ENCODE measurements at places on chromosomes 16 and 17.

DNA sequence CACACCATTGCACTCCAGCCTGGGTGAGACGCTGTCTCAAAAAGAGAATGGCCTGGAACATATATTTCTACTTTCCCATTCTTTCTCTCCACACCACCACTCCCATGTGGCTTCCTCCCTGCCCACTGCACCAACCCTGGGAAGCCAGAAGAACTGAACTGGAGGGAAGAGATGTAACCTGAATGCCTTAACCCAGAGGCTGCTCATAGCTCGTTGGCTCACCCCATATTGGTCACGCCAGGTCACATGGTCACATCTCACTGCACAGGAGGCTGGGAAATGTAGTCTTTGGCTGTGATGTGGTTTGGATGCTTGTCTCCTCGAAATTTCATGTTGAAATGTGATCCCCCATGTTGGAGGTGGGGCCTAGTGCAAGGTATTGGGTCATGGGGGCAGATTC is 5.9 kb upstream of the DNAH17 start:
- no peak for DNase-seq

- no peak for DNase-seq
These were observed 17.0 kb upstream of the THAP11 start for GRCh38 chr16:67825119-67825518.

DNA sequence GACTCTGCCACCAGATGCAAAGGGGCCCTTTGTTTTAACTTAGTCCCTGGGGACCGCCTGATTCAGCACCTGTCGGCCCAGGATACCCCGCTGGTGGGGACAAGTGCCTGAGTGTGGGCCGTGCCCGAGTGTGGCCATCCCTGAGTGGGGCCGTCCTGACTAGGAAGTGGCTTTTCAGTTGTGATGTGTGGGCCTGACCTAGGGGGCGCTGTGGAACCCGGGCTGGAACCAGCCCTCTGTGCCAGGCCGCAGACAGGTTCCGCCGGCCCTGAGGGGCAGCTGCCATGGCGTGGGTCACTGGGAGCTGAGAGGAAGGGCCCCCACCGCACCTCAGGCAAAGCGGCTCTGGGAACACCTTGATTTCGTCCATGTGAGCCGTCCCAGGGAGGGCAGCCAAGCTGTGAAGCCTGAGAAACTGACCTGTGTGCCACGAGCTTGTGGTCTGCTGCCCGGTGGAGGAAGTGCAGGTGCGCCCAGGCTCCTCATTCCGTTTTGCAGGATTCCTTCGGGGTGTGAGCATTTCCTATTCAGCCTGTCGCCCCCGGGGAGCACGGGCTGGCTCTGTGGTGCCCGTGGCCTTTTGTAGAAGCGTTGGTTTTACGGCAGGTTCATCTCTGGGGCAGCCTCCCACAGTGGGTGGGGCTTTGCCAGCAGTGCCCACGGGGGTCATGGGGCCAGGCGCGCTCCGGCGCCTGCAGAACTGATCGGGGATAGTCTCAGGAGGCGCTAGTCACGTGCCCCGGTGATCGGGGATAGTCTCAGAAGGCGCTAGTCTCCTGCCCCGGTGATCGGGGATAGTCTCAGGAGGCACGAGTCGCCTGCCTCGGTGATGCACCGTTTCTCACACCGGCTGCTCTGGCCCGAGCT is 5.3 kb downstream of the RPL13 start:
- peak; percentile 35 for DNase-seq

GRCh38 chr17:77510133-77510796 is 369.5 kb downstream of the SEC14L1 start:
- DNase-seq: no peak

- no peak for DNase-seq
These were observed 12.4 kb downstream of the CCDC47 start for GRCh38 chr17:63760771-63761539.

GRCh38 chr17:1571341-1571704 is 8.7 kb upstream of the PITPNA start:
- no peak for DNase-seq

GRCh38 chr17:8222380-8222629 is 11.9 kb upstream of the AURKB start:
- no peak for DNase-seq

DNA sequence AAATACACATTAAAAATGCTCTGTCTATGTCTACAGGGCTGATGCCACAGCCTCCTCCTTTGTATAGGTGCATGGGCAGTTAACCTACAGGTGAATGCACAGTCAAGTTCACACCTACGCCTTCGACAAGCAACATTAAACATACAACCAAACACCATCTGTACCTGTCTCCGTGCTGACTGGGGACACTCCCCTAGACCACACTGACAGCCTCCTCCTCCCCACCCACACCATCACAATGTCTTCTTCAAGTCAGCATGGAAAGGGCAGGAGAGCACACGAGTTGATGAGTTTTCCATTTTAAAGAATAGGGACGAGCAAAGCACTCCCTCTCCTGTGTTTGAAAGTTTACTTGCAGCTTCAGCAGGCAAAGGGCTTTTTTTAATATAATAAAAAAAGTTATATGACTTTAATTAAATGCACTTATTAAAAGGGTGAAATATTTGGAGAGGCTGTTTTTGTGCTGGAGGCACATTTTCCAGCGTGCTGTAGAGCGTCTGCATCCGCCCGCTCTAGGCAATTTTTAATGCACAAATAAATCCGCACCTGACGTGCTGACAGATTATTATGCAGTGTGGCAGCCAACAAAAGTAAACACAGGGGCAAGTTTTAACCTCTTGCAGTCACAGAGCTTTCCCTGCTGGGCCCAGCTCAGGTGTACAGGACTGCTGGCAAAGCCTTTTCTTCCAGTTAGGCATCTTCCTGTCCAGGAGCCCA is 367.9 kb downstream of the SOX9 start:
- no peak for DNase-seq

GRCh38 chr17:76671123-76671911 is 27.8 kb upstream of the ST6GALNAC1 start:
- DNase-seq: peak; percentile 99

- no peak for DNase-seq
These were observed 338.7 kb downstream of the GRIN2A start for GRCh38 chr16:9843424-9844018.

DNA sequence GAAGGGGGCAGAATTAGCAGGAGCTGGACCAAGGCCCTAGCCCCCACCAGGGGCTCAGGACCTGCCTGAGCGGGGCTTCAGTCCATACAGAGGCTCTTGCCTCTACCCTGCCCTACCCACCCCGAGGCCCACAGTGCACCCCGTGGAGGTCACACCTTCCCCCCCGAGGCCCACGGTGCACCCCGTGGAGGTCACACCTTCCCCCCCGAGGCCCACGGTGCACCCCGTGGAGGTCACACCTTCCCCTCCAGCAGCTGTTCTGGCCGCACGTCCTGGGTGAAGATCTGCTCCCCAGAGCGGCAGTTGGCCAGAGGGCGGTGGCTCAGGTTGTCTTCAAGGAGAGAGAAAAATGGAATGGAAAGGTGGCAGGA is 11.4 kb downstream of the CASKIN2 start:
- no peak for DNase-seq

DNA sequence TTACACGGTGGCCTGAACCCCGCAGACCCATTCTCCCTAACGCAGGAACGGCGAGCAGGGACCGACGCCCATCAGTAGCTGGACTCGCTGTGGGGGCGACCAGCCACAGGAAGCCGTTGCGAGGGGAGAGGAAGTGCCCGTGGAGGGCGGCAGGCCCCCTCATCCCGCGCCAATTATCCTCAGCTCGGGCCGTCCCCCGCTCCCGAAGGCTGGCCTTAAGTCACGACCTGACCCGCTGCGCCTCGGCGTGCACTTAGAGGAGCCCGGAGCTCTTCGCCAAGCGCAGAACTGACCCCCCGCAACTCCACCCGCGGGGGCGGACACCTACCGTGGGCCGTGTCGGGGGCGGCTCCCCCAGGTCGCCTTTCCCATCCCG is 401 bp downstream of the ARL16 start:
- no peak for DNase-seq

DNA sequence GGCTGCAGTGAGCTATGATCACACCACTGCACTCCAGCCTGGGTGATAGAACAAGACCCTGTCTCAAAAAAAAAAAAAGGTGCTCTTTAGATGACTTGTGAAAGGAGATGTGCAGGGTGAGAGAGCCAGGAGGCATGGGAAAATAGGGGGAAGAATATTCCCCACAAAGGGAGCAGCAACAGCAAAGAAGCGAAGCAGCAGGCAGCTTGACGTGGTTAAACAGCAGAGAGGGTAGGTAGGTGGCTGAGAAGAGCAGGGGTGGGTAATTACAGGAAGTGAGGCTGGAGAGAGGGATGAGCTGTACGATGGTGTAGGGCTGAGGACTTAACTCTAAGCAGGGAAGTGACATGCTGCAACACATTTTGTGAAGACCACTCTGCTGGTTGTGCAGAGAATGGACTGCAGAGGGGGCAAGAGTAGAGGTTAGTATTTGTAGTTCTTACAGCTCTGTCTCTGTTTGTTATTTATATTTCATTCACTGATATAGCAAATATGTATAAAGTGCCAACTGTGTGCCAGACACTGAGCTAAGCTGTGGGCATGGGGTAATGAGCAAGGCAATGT is 1.6 kb downstream of the HEATR3 start:
- DNase-seq: no peak

GRCh38 chr17:7972131-7972785 is 30.2 kb upstream of the GUCY2D start:
- DNase-seq: no peak

DNA sequence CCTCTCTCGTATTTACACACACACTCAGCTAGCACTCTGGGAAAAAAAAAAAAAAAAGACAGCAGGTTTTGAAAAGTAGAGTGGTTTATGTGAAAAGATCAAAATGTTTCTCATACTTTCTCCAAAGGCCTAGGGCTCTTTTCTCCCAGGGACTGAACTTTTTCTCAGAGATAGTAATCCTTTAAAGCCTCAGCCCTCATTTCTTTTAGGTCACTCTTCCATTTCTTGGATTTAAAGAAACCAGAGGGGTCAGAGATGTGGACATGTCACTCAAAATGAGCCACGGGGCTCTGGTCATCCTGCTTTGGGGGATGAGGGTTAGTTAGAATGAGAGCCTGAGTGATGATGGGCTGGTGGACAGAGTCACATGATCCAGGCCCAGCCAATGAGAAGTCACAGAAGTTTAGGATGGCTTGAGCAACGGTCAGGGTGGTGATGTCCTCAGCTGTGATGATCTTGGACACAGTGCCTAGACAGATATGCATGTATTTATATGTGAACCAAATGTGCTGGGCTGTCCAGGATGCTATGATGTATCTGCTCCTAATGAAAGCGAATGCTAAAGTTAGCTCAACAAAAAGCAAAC is 33.7 kb upstream of the AXIN2 start:
- no peak for DNase-seq

- no peak for DNase-seq
These were observed 221.3 kb upstream of the KCNJ16 start for GRCh38 chr17:69853541-69854224.

GRCh38 chr17:78653382-78653781 is 76.2 kb upstream of the DNAH17 start:
- DNase-seq: no peak

DNA sequence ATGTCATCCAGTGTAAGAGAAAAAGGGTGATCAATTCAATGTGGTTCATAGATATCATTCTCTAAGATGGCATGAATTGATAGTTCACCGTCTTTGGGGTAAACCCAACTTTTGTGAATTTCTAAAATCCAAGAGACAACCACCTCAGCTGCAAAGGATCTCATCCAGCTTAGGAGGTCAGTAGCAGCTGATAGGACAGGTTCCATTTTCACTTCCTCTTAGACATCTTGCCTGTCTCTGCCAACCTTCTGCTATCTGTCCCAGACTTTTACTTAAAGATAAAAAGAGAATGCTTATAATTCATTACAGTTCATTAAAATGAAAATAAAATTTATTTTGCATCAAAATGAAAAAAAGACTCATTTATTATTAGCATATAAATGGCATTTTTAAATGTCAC is 468.2 kb downstream of the XYLT1 start:
- DNase-seq: no peak

DNA sequence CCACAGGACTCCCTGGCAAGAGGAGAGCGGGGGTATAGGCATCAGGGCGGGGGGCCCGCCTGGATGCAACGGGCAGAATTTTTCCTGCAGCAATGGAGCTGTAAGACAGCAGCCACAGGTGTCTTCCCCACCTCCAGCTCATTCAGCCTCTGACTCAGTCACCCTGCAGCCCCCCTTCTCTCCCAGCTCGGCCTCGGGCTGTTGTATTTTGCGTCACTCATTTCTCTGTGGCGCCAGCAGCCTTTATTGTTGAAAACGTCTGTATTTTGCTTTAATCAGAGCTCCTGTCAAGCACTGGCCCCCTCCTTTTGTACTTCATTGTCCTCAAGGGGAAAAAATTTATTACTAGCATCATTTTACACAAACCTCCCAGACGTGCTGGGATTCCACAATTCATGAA is 117.7 kb downstream of the WSCD1 start:
- no peak for DNase-seq

GRCh38 chr16:81715358-81716196 is 63.5 kb upstream of the PLCG2 start:
- DNase-seq: no peak

- no peak for DNase-seq
These were observed 14.8 kb upstream of the NSRP1 start for GRCh38 chr17:30101686-30102390.

GRCh38 chr17:3534881-3535252 is 22.7 kb downstream of the TRPV3 start:
- DNase-seq: no peak

GRCh38 chr16:11016993-11017392 is 72.6 kb downstream of the CLEC16A start:
- no peak for DNase-seq

GRCh38 chr16:50526796-50527195 is 21.4 kb upstream of the NKD1 start:
- DNase-seq: no peak

DNA sequence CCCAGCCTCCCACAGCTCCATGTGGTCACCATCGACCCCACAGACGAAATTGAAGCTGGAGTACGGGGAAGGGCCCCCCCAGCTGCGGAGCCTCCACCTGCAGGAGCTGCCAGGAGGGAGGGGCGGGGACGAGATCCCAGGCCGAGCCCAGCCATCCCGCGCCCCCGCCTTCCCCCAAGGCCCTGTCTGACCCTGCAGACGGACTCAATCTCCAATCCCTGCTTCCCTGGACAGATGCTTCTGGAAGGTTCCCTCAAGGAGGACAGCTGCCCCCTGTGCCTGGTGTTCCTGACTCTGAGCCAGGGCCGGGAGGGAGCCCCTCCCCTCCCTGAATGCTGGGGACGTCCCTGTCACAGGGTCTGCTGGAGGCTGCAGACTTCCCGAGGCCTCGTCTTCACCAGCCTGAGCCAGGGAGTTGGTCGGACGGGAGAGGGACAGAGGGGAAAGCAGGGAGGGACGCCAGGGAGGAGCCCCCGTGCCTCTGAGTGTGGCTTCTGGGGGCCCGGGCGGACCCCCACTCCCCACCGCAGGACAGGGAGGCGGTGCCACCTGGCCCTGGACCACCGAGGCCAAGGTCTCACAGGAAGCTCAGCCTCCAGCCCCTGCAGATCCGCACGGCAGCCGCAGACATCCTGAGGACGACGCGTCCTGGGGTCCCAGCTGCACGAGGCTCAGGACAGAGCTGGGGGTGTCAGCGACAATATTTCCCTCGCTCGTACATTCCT is 21.3 kb upstream of the C1QTNF8 start:
- no peak for DNase-seq

GRCh38 chr16:2090481-2090776 is 42.6 kb downstream of the TSC2 start:
- no peak for DNase-seq
